ENCODE measurements at places on chromosomes 7 and 10.

- no peak for DNase-seq
Observed at GRCh38 chr7:44104860-44105771, 971 bp downstream of the AEBP1 start.

DNA sequence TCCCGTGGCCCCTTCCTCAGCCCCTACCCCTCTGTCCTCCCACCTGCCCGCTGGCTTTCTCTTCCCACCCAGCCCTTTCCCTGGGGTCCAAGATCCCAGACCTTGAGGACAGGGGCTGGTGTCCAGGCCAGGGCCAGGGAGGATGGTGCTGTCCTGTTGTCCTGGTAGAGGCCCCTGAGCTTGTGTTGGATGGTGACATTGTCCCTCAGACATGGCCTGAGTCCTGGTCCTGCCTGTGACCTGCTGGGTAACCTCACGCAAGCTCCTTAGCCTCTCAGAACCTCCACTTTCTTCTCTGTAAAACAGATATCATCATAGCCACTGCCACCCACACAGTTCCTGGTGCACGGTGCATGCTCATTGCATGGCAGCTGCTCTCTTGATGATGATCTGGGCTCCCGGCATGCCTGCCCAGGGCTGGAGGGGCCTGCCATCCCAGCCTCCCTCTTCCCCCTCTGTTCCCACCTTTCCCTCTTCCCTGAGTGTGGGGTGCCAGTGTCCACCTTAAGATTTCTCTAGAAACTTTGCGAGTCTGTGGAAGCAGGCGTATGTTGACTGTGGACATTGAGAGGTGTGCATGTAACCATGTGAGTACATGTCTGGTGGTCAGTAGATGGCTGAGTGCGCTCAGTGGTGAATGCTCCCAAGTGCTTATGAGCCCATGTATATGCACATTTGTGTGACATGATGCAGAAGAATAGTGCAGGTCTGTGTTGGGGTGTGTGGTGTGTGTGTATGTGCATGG, 60.4 kb downstream of the NEURL1 start:
- no peak for DNase-seq

DNA sequence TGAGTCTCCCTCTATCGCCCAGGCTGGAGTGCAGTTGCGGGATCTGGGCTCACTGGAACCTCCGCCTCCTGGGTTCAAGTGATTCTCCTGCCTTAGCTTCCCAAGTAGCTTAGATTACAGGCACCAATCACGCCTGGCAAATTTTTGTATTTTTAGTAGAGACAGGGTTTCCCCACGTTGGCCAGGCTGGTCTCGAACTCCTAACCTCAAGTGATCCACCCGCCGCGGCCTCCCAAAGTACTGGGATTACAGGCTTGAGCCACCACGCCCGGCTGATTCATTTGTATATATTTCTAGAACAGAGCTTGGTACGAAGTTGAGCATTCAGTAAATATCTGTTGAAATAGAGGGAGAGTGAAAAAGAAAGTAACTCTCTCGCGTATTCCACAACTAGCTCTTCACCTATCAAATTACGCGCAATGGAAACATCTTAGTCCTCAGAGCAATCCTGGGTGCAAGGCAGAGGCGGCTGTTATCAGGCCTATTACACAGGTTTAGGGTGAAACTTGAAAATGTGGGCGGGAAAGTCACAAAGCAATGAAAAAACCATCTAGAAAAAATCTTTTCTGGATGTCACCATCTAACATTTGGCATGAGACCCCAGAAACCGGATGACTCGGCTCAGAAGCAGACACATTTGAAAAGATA, 707 bp upstream of the GHITM start:
- no peak for DNase-seq

GRCh38 chr7:41977151-41977651, 259.8 kb downstream of the GLI3 start:
- peak; percentile 60 for DNase-seq

GRCh38 chr10:129278686-129279085, 188.4 kb upstream of the MGMT start:
- no peak for DNase-seq

- DNase-seq: no peak
Observed at GRCh38 chr10:6999232-6999925, 411.5 kb downstream of the SFMBT2 start.

GRCh38 chr10:91575044-91575610, 57.7 kb downstream of the PPP1R3C start:
- no peak for DNase-seq

- DNase-seq: no peak
Observed at GRCh38 chr10:16441173-16441840, 4.5 kb downstream of the PTER start.

DNA sequence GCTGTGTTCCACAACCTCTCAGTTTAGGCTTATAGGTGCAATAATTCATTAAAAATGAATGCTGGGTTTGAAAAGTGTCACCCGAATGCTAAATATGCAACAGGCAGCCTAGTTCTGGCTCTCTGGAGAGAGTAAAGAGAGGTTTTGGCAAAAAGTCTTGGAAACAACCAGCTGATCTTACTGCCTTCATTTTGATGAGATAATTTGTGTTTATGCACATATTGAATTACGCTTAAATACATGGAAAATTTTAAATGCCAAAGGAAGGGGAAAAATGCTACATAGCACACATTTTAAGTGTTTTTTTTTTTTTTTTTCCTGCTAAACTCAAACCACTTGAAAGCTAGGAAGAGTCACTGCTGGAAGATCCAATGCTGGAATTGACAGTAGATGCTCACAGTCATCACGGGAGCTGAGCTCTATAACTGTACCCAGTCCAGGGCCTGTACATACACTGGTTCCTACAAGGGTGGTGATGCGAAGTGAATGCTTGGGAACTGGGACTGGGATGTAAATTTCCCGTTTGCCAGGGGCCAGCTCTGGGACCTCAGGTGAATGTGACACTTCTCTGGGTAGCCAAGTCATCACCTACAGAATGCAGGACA, 151.5 kb downstream of the PFKFB3 start:
- DNase-seq: no peak

GRCh38 chr10:62692085-62692484, 112.4 kb upstream of the ADO start:
- DNase-seq: no peak

DNA sequence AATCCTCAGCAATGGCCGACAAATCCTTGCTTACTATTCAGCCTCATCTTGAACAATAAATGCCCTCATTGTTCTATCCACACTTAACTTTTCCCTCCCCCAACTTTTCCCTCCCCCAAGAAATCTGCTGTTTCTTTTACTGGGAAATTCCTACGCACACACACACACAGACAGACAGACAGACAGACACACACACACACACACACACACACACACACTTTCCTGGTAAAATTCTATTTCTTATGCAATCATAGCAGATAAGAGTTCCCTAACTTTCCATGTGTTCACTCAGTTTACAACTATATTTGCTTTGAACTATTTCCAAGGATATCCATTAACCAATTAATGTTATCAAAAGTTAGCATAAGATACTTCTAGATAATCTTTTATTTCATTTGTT, 52.9 kb downstream of the RELN start:
- no peak for DNase-seq

GRCh38 chr10:109114579-109114978, 808.7 kb downstream of the XPNPEP1 start:
- DNase-seq: no peak

DNA sequence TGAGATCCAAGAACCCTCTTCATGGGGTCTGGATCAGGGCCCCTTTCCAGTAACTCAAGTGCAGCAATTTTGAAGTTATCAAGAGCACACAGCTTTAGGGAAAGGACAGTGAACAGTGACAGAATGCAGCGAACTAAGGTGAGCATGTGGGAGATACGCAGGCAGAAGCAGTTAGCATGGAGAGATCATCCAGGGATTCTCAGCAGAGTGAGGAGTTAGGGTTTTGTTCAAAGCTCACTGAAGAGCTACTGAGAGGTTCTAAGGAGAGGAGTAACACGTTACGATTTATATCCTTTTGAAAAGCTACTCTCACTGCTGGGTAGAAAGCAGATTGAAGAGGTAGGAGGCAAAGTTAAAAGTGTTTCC, 83.6 kb upstream of the MPP7 start:
- no peak for DNase-seq

GRCh38 chr10:86824151-86824550, 67.7 kb downstream of the BMPR1A start:
- DNase-seq: no peak

DNA sequence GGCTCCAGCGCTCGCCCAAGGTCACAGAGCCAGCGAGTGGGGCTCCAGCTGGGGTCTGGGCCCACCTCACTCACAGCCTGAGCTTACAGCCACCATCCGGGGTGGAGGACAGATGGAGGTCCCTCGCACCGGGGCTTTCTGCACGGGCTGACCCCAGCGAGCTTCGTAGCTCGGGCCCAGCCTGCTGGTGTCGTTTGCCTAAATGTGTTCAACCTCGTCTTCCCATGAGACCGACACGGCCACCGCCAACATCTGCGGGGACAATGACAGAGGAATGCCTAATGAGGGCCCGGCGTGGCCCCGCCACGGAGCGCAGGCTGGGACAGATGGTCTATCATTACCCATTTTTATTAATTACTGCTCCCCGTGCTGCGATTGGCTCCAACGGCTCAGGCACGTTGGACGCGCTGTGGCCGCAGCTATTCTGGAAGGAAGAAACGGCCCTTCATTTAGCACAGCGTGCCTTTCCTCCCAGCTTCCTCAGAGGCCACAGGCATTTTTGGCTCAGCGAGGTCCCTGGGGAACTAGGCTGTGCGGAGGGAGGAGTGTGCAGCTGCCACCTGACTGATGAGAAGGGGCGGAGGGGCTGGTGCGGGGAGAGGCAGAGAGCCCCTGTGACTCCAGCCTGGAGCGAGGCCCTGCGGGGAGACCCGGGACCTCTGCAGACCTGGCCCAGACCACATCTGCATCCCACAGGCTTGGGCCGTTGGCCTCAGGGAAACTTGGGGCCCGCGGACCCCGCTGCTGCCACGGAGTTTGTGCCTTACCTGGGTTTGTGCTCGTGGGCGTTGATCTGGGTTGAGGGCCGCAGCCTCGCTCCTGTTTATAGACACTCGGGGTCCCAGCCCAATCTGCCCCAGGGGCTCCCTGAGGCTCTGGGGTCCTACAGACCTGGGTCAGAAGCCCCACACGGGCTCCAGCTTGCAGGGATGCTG, 22.9 kb upstream of the ELFN1 start:
- DNase-seq: no peak

- DNase-seq: peak; percentile 72
Observed at GRCh38 chr7:114047889-114048288, 129.1 kb upstream of the PPP1R3A start.

GRCh38 chr10:30080161-30080560, 20.8 kb upstream of the JCAD start:
- DNase-seq: no peak

DNA sequence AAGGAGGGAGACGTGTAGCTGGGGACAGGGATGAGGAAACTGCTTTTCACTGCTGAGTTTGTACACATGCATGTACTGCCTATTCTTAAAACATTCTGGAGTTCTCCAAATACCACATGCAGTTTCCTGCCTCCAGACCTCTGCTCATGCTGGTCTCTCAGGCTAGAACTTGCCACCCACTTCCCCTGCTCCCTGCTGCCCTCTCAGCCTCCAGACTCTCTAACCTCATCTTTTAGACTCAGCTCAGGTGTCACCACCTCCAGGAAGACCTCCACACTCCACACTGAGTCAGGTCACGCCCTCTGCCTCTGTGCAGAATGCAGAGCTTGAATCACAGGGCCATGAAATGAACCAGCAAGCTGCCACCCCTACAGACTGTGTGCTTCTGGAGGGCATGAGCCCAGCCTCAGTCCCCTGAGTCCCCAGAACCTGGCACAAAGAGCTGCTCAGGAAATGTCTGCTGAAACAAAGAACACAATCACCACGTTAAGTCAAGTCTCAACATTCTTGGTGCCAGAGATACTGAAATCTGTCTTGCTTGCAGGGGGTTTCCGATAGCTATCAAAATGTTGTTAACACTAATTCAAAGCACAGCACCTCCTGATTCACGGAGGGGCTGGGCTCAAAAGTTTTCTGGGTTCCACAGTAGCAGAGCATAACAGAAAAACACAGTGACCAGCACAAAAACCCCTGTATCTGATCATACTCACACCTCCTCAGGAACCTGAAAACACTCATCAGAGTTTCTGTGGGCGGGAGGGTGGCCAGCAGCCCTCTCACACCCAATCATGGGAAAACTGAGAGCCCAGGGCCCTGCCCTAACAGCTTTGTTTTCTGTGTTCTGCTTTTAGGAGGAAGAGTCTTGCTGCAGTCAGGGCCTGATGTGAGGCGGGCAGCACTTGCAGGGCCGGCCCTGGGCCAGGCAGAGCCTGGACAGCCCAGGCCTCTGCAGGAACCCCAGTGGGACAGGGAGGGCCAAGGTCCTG, 21.1 kb downstream of the FAM53B start:
- no peak for DNase-seq

GRCh38 chr7:108908456-108908855, 338.8 kb downstream of the DNAJB9 start:
- DNase-seq: no peak

- peak; percentile 37 for DNase-seq
Observed at GRCh38 chr10:123044391-123044790, 35.6 kb downstream of the ACADSB start.

GRCh38 chr7:41010418-41010817, 692.5 kb downstream of the INHBA start:
- no peak for DNase-seq

DNA sequence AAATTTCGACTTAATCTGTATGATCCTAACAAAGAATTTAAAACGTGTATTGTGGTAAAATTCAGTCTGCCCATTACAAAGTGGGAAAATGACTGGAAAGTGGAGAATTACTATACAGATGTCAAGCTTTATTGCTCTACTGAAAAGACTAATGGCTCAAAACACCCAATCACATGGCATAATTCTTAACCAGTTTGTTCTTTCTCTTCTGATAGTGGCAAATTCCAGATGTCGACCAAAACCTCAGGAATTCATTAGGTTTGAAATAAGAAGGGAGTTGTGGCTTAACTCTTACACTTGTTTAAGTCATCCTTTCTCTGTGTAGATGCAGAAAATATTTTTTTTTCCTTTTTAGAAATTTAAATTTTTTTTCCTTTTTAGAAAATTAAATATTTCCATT, 1254.9 kb upstream of the LRRN3 start:
- DNase-seq: no peak

DNA sequence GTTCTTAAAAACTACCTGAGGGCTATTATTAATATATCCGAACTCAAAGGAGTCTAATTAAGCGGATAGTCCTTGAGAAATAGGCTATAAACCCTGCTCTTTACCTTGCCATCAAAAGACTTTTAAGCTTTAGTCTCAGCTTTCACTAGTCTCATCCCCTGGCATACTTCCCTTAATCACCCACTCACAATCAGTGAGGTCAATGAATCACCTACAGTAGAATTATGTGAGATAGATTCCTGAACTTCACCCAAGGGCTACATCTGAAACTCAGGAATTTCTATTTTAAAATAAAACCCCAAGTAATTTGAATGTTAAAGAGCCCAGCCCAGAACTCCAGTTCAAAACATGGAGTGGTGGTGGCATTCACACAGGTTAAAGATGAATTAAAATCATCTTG, 108.7 kb downstream of the ETV1 start:
- DNase-seq: no peak
